ENCODE measurements at places on chromosomes 6 and 20. TPM values are rescaled to one million over a fixed set of nuclear protein-coding genes. Genes with fewer than 3 reads are reported as not detected.

GRCh38 chr20:38872036-38872435, 54.2 kb upstream of the FAM83D start:
- DNase-seq, result no peak
- H3K4me1 ChIP-seq, result 0 out of 2 replicates have a peak, but pooled peaks cover 7% of the 10 kb centered on the region
- peaks cover 7% of the 10 kb centered on the region for H3K27me3 ChIP-seq
- H3K4me3 ChIP-seq, result no peak overlapping the region

GRCh38 chr6:143335865-143336264, 114.6 kb downstream of the ADAT2 start:
- H3K27ac ChIP-seq, result no peak overlapping the region
- DNase-seq, result no peak
- H3K36me3 ChIP-seq, result peaks cover 11% of the 10 kb centered on the region
- no peaks in the 10 kb centered on the region for H3K27me3 ChIP-seq
- H3K4me1 ChIP-seq, result no peaks in the 10 kb centered on the region

The CENPB gene
- 54.5 TPM for total RNA-seq

DNA sequence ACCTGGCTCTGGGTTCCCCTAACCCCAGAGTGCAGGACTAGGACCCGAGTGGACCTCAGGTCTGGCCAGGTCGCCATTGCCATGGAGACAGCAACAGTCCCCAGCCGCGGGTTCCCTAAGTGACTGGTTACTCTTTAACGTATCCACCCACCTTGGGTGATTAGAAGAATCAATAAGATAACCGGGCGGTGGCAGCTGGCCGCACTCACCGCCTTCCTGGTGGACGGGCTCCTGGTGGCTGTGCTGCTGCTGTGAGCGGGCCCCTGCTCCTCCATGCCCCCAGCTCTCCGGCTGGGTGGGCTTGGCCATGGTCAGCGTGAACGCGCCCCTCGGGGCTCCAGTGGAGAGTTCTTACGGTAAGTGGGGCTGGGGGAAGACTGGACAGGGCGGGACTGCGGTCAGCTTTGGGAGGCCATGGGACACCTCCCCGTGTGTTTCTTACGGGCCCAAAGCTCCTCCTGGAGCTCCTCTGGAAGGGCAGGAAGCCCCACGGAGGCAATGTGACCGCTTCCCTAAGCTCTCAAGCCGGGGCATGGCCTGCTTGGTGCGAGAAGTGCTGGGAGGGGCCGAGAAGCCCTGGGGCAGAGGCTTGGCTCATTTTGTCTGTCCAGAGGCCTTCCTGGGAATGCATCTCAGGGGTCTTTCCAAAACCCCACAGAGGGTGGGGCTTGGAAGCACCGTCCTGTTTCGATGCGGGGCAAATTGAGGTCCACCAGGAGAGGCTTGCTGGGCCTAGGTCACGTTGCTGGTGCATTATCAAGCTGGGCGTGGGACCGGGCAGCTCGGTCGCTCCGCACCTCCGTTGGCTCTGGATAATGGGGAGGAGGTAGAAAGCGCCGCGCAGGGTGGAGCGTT, at the start of gene HNF4A:
HNF4A (plus strand) TSS at position 202 of the 855 bp plus-strand sequence; CDS start at position 308, 106 bp downstream.
- DNase-seq, result peak; percentile 92
- peaks cover 76% of the 10 kb centered on the region for H3K4me1 ChIP-seq
- H3K27ac ChIP-seq, result peak within 1 kb of the TSS; percentile 73
- H3K4me3 ChIP-seq, result peak within 1 kb of the TSS; percentile 69

DNA sequence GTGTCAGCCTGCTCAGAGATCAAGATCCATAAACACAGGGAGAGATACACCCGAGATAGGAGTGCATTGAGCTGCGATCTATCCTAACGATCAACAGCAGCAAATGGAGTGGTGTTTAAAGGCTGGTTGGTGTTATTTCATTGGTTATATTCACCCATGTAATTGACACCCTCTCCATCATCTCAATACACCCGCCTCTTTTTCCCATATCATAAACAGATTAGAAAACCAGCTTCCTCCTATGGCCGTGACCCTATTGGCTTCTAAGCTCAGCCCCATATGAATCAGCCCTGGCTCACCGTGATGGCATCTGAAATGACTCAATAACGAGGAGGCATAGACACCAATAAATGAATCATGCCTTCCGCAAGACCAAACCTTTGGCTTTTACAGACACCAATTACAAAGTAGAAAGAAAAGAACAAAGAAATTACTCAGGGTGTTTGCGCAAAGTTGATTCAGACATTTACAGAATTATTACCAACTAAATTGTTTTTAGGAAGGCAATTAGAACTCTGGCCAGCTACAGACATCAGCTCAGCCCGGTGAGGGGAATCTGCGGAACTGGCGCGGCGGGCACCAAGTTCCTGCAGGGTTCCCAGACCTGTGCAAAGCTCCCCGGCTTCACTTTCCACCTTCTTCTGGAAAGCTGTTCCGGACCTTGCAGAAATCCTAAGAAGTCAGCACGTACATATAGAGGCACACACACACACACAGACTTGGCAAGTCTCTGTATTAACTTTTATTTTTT, 11.5 kb downstream of the PMEPA1 start:
- no peak overlapping the region for H3K4me3 ChIP-seq
- no peaks in the 10 kb centered on the region for H3K4me1 ChIP-seq
- H3K27me3 ChIP-seq, result peaks cover 92% of the 10 kb centered on the region
- H3K27ac ChIP-seq, result no peak overlapping the region
- DNase-seq, result peak; percentile 31

The BPIFB2 gene
- total RNA-seq, result 54.5 TPM

GRCh38 chr6:106546261-106546690, 83.0 kb downstream of the RTN4IP1 start:
- H3K4me3 ChIP-seq, result no peak overlapping the region
- no peaks in the 10 kb centered on the region for H3K27me3 ChIP-seq
- H3K36me3 ChIP-seq, result peaks cover 20% of the 10 kb centered on the region
- no peak overlapping the region for H3K27ac ChIP-seq

GRCh38 chr6:129552413-129552812, 157.6 kb downstream of the ARHGAP18 start:
- no peak for DNase-seq
- H3K4me1 ChIP-seq, result no peaks in the 10 kb centered on the region
- H3K4me3 ChIP-seq, result no peak overlapping the region
- no peak overlapping the region for H3K27ac ChIP-seq
- no peaks in the 10 kb centered on the region for H3K27me3 ChIP-seq

GRCh38 chr6:148720897-148721296, 25.9 kb upstream of the UST start:
- H3K27ac ChIP-seq, result no peak overlapping the region
- no peak overlapping the region for H3K4me3 ChIP-seq

DNA sequence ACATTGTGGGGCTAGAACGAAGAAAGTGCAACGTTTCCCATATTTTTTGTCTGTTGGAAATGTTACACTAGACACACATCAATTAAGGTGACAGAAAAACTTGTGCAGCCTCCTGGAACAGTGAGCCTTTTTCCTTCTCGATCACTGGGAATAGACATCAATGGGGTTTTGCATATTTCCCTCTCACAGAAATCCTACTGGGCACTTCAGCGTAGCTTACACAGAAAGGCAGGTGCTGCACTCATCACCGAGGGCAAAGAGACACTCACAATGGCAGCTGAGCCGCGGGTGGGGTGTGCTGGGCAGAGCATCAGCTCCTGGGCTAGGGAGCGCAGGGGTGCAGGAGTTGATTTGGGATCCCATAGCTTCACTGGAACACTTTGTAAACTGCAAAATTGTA, 64.5 kb downstream of the THBS2 start:
- H3K36me3 ChIP-seq, result no peaks in the 10 kb centered on the region
- DNase-seq, result no peak
- no peaks in the 10 kb centered on the region for H3K4me1 ChIP-seq
- H3K4me3 ChIP-seq, result no peak overlapping the region
- no peak overlapping the region for H3K27ac ChIP-seq

DNA sequence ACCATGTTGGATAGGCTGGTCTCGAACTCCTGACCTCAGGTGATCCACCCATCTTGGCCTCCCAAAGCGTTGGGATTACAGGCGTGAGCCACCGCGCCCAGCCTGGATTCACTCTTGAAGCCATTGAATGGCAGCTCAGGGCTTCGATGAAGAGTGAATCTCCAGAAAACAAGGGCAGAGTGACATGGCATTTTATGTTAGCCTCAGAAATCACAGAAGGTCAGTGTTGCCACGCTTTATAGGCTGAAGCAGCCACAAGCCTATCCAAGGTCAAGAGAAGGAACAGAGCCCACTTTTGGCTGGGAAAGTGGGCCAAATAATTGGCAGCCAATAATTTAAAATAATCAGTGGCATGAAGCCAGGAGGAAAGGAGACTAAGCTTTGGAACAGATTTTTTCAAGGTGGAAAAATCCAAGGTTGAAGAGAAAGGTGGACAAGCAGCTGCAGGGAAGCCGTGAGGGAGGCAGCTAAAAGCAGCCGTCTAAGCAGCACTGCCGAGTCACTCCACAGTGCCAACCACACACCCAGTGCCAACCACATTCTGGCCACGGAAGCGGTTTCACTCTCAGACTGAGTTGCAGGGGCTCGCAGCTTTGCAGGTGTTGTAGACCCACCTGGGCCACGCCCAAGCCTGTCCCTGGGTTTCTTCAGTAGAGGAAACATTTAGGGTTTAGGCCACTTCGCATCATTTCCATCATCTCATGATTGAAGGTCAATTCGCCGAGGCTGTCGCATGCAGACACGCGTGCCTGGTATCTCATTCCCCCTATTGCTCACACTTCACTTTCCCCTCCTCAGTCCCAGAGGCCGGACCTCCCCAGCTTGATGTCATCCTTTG, 17.4 kb upstream of the AVP start:
- peaks cover 54% of the 10 kb centered on the region for H3K4me1 ChIP-seq
- DNase-seq, result no peak
- H3K27ac ChIP-seq, result peak overlapping the region; percentile 72

The TMEM200A gene
- not detected for total RNA-seq

- H3K27ac ChIP-seq, result no peak overlapping the region
- H3K36me3 ChIP-seq, result no peaks in the 10 kb centered on the region
- H3K4me3 ChIP-seq, result no peak overlapping the region
- DNase-seq, result no peak
- H3K4me1 ChIP-seq, result peaks cover 15% of the 10 kb centered on the region
- H3K27me3 ChIP-seq, result peaks cover 2% of the 10 kb centered on the region
Measured at GRCh38 chr20:38294076-38294591, 9.8 kb upstream of the BPI start.

Data from HepG2 (cell line).